ENCODE measurements at places on chromosomes 5 and 9.
A peak's percentile ranks its signal among the peaks of the same experiment; 100 is the strongest.

GRCh38 chr9:19804431-19804830 is 15.6 kb upstream of the SLC24A2 start:
- no peak for DNase-seq

DNA sequence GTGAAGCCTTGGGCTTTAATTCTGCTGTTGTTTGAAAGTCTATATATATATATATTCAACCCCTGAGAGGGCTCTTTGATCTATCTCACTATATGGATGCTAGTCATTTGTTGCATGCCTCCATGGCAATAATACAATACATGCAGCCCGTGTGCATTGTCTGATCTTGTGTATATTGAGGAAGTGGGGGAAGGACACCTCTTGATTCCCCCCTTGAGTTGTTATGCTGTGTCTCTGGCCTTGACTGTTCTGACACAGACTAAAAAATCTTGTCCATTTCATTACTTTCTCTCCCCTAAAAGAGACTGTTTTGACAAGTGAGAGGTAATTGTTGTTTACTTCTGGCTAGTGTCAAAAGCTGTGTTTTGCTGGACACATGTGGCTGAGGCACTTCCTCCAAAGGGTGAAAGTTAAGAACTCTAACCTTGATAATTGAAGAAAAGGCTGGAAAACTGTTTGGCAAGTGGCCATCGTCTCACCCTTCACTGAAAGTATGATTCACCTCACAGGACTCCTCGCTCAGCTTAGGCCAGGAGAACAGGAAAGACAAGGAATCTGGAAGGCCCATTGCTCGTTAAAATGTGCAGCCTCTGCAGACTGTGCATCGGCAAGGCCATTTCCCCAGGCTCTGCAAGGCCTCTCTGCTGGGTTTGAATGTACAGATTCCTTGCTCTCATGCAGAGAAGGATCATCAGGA is 304.0 kb downstream of the PRELID2 start:
- DNase-seq, result peak; percentile 52

DNA sequence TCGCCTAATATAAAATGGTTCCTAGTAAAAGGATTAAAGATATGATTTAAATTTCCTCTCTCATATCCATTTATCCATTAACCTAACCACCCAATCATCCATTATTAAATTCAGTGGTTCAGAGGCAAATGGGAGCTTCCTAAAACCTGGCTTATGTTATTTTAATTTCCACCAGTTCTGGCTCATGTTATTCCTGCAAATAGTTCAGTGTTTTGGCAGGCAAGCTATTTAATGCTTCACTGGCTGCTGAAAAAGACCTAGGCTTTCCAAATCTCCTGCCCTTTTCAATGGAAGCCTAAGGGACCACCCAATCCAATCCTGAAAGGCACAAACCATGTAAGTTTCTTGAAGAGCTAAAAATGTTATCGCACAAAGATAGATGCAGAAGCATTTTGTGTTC is 52.3 kb downstream of the POC5 start:
- DNase-seq, result no peak

- DNase-seq, result no peak
Observed at GRCh38 chr5:36584009-36584875, 22.2 kb upstream of the SLC1A3 start.

DNA sequence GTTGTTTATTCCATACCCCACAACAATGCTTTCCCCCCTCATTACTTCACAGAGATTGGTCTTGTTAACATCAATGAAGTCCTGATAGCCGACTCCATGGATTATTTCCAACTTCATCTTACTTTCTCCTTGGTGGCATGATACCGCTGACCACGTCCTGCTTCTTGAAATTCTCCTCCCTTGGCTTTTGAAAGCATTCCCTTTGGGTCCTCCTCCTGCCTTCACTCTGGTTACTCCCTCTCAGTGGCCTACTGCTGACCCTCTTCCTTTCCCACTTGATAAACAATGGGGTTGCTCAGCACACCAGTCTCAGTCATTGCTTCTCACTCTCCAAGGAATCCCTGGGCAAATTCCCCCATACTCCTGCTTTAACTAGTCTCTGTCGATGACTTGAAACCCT is 283.9 kb downstream of the SEC61B start:
- no peak for DNase-seq

GRCh38 chr5:4245076-4245475 is 649.4 kb downstream of the IRX1 start:
- no peak for DNase-seq

- DNase-seq, result no peak
Observed at GRCh38 chr5:133890776-133891280, 77.6 kb downstream of the C5orf15 start.

GRCh38 chr5:139839232-139839815 is 43.7 kb downstream of the PSD2 start:
- DNase-seq, result no peak

DNA sequence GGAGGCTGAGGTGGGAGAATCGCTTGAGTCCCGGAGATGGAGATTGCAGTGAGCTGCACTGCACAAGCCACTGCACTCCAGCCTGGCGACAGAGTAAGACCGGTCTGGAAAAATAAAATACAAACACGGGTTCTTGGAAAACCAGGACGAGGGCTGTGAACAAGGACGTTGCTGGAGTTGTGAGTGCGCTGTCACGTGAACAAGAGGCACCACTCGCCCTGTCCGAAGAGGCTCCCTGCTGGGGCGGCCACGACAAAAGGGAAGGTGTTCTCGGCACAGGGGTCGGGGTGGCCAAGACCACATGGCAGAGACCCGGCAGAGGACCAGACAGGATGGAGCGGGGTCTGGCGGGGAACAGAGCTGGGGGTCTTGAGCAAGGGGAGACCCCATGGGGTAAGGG is 30.6 kb upstream of the UBAC1 start:
- no peak for DNase-seq

DNA sequence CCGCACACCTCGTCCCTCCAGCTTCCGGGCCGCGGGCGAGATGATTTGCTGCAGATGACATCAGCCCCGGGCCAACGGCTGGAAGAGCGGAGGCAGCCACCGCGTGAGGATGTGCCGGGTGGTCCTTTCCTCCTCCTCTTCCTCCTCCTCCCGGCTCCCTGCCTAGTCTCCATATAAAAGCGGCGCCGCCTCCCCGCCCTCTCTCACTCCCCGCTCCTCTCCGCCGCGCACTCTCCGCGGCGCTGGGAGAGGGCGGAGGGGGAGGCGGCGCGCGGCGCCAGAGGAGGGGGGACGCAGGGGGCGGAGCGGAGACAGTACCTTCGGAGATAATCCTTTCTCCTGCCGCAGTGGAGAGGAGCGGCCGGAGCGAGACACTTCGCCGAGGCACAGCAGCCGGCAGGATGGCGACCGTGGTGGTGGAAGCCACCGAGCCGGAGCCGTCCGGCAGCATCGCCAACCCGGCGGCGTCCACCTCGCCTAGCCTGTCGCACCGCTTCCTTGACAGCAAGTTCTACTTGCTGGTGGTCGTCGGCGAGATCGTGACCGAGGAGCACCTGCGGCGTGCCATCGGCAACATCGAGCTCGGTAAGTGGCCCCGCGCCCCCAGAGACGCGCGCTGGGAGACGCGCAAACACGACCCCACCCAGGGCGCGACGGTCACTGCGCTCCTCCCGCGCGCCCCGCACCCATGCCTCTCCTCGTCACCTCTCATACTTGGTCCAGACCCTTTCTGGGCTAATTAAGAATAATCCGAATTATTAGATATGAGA is at the start of gene MAP1B:
TSS of gene MAP1B (plus strand) at position 345 of the 770 bp plus-strand sequence. CDS start at position 402, 57 bp downstream.
- no peak for DNase-seq

GRCh38 chr5:172895549-172895948 is 61.5 kb downstream of the ERGIC1 start:
- no peak for DNase-seq

GRCh38 chr9:122350577-122351355 is 20.1 kb upstream of the PTGS1 start:
- peak; percentile 29 for DNase-seq

DNA sequence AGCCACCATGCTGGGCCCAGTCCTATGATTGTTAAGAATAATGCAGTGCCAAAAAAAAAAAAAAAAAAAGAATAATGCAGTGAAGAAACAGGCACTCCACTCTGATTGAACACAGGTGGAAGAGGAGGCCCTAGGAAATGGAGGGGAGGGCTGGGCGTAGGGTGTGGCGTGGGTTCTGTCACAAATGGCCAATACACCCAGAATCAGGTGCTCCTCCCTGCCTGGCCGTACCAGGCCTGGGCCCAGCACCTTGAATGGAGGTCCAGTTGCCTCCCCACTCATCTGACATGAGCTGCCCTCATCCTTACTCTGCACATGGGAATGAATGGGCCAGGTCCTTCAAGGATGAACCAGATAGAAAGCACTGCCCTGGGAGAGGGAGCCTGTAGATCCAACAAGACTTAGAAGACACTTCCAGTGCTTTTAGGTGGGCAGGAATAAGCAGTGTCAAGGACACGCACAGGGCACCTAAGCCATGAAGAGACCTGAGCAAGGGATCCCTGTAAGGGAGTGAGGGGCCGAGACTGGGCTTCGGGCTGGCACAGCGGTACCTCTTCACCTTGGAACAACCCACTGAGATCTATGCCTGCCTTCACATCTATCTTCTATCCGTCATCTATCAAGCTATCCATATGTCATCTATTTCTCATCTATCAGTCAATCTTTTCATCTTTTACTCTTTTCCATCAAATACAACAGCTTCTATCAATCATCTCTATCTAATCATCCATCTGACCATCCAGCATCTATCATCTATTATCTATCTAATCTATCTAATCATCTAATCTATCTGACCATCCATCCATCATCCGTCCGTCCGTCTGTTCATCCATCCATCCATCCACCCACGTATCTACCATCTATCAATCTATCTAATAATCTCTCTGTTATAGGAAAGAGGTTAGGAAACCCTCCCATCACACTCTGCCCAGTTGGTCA is 15.9 kb downstream of the NINJ1 start:
- DNase-seq, result no peak

DNA sequence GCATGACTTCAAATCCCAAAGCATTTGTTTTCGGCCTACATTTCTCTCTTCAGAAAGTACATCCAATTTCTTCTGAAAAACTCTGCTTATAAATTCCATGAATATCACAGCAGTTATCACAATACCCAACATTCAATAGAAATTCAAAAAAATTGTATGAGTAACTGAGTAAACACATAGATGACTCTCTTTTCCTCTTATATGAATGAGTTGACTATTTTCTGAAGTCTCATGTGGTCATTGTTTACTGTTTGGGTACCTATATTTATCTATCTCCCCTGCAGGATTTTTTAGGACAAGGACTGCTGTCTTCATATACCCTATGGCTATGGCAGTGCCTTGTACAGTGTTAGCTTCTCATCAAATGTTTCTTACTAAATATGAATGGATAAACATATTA is 157.1 kb downstream of the HTR1A start:
- no peak for DNase-seq

DNA sequence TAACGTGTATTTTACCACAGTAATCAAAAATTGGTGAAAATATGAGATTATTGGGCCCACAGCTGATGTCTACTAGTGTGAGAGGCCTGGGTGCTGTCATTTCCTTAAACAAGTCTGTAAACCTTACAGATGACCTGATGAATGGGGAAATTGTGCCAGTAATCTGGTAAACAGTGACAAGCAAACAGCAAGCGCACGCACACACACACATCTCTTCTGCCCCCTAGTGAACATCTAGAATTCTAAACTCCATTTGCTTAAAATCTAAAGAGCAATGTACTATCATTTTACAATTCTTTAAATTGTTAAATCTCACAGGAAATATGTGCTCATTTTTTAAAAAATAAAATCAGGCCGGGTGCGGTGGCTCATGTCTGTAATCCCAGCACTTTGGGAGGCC is 7.5 kb upstream of the RAPGEF1 start:
- DNase-seq, result no peak

DNA sequence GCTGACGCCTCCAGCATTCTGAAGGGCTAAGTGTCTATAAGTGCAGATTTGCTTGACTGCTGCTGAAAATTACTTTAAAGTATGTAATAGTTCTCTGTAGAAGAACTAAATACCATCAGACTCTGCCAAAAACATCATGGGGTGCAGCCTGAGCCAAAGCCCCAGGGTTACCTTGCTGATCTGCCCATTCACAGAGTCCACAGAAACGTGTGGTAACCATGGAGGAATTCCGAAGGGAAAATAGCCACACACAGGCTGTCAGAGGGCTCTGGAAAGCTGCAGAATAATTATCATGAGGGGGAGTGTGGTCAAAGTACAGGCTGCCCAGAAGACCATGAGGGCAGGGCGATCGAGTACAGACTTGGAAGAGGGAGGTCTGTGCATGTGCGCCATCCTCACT is 36.4 kb downstream of the RETREG1 start:
- DNase-seq, result no peak

GRCh38 chr9:128420651-128421481 is at the start of gene CERCAM:
TSS of gene CERCAM (plus strand) at chr9:128420857. CDS start at chr9:128420878, 21 bp downstream.
- peak; percentile 34 for DNase-seq

- DNase-seq, result no peak
Observed at GRCh38 chr5:93891491-93892480, 150.4 kb upstream of the POU5F2 start.

DNA sequence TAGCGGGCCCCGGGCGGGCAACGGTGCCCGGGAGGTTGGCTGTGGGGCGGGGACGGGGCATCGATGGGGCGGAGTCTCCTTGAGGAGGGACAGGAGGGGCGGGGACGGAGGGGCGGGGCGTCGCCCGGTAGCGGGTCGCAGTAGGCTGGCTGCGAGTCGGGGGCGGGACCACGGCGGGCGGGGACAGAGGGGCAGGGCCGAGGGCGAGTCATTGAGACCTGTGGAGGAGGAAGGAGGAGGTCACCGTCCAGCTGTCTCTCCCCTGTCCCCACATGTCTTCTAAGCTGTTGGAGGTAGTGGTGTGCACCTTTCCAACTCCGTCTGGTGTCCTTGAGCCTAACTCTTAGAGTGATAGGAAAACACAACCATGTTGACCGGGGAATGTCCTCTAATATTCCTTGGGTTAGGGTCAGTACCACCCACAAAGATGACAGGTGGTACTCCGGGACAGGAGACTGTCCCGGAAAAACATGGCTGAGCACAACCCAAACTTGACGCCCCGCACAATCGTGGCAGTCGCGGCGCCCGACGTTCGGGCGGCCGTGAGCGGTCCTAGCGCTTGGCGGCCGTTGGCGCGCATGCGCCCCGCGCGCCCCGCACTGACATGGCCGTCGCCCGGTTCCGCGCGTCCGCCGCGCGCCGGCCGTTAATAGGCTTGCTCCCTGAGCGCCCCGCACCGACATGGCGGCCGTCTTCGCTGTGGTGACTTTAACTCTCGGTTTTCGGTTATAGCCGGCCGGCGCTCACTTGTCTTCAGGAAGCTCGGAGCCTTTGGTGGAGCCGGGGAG is at the start of the genes CRAT and PTPA:
TSS of gene CRAT (minus strand) at position 54 of the 788 bp plus-strand sequence. CDS start 284 bp downstream, outside the sequence.
TSS of gene PTPA (plus strand) at position 676 of the 788 bp plus-strand sequence. CDS start 186 bp downstream, outside the sequence.
- DNase-seq, result peak; percentile 83

- no peak for DNase-seq
Observed at GRCh38 chr9:20391208-20391607, 231.1 kb downstream of the MLLT3 start.

- no peak for DNase-seq
Observed at GRCh38 chr5:104049752-104050151, 487.2 kb upstream of the NUDT12 start.

Measured in HS-27A (cell line).